ENCODE measurements at places on chromosomes 3 and 15.

GRCh38 chr15:78540871-78541743, 863 bp downstream of the PSMA4 start:
- peak; percentile 8 for DNase-seq

DNA sequence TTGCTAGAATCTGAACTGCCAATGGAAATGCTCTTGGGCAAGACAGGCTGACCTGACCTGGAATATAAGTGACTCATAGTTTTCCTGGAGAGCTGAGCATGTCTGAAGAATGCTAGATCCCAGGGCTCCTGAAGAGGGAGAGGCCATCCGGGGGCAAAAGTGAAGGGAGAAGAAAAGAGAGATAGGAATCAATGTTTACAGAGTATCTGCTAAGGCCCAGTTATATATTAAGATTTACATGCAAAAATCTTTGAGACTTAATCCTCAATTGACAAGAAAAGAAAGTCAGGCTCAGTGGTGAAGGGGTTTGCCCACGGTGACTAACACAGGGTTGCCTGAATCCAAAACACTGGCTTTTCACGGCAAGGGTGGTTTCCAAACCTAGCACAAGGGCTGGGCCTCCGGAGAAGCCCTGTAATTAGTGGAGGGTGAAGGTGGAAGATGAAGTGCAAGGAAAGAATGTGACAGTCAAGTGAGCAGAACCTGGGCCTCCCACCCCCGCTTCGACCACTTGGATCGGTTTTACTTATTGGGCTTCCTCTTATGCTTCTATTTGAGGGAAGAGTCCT, 91.7 kb upstream of the FGF12 start:
- DNase-seq = peak; percentile 80

DNA sequence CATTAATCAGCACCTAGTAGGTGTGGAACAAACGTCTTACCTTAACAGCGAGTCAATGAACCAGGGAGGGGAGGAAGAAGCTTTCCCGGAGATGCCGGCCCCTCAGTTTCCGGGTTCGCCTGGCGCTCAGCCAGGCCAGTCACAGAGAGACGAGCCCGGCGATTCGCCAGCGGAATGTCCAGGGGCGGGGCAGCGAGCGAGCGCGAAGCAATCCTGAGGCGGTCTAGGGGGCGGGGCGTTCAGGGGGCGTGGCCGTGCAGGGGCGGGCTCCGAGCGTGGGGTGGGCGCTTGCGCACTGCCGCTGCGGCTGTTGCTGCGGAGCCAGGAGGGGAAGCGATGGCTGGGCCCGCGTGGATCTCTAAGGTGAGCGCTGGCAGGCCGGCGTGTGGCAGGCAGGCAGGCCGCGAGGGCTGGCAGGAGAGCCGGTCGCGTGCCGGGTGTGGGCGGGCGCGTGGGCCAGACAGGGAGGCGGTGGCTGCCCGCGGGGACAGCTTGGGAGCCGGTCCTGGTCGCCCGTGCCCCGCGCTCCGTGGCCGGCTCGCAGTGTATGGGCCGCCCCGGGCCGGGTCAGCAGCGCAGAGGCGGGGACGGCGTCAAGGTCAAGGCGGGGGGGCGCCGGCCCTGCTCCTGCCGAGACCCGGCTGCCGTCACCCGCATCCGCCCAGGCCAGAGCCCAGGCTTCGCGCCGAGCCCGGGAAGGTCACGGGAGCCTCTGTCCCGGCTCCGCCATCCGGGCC, at the start of gene IDH3A:
TSS of gene IDH3A (plus strand) at position 295 of the 737 bp plus-strand sequence. CDS start at position 337, 42 bp downstream.
- peak; percentile 97 for DNase-seq

DNA sequence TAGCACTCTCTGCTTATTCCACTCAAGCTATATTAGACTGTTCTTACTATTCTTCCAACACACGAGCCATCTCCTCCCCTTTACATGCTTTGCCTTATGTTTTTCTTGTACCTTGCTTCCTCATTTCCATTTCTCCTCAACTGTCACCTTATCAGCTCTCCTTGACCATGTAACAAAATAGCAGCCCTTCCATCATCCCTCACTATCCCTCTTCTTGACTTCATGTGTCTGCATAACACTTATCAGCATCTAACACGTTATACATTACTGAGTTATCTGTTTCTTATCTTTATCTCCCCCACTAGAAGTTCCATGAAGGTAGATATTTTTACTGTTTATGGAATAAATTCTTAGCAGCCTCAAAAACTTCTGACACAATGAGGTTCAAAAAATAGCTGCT, 45.3 kb downstream of the TRPM7 start:
- DNase-seq = no peak

DNA sequence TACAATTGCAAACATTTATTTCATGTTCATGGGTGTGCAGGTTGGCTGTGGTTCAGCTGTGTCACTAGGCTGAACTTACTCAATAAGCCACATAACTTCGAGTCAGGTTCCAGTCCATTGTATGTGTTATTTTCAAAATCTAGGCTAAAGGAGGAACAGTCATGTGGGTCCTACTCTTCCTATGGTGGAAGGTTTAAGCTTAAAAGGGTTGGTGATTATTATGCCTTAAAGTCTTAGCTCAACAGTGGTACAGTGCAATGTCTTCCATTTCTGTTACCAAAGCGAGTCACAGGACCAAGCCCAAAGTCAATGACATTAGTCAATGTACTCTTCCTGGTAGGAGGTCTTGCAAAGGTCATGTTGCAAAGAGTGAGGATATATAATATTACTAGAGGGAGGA, 78.2 kb downstream of the ATG7 start:
- DNase-seq = no peak

- DNase-seq = no peak
These were observed 458.6 kb downstream of the PYDC2 start for GRCh38 chr3:191919491-191920026.

DNA sequence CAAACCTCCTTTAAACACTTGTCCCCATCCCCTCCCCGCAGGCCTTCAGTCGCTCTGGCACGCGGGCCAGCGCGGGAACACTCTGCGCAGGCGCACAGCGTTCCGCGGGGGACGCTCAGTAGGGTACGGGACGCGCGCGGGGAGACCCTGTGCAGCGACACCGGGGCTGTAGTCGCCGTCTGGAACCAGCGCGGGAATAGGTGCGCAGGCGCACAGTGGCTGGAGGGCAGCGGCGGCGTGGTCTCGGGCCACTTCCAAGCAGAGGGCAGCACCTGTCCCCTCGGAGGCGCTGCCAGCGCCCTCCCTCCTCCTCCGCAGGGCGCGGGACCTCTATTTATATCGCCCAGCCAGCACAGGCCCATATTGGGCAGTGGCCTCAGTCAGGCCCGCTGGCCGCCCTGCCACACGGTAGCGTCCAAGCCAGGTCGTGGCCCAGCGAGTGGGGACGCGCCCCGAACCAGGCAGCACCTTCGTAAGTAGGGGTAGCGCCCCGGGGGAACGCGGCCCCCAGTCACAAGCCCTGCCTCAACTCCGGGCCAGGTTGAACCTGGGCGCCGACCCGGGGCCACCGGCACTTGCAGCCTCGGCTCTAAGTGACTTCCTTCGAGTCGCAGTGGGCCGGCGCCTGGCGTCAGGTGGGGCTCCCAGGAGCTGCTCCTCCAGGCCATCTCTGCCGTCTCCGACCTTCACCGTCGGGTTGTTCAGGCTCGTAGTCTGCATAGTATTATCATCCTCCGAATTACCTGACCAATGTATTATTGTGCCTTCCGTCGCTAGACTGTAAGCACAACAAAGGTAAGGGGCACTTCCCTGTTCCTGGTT, at the start of gene KBTBD12:
TSS of gene KBTBD12 (plus strand) at position 118 of the 822 bp plus-strand sequence. CDS start 7,830 bp downstream, outside the sequence.
- no peak for DNase-seq

DNA sequence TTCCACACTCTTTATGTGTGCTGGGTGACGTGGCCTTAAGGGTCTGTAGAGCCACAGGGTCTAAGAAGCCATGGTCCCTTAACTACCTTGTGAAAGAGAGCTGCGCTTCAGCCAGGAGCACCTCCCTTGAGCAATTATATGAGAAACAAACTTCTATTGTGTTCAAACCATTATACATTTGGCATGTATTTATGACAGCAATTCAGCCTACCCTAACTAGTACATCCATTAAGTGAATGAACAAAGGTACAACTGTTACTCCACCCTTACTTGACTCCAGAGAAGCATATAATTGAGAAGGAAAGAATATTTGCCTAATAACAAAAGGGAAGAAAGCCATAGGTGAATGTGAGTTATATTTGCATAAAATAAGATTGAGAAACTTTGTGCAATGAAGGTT, 69.8 kb upstream of the BOC start:
- DNase-seq = no peak

- no peak for DNase-seq
These were observed 665.9 kb downstream of the ZBBX start for GRCh38 chr3:166714206-166714605.

- no peak for DNase-seq
These were observed 54.4 kb upstream of the WNT7A start for GRCh38 chr3:13934315-13934714.

DNA sequence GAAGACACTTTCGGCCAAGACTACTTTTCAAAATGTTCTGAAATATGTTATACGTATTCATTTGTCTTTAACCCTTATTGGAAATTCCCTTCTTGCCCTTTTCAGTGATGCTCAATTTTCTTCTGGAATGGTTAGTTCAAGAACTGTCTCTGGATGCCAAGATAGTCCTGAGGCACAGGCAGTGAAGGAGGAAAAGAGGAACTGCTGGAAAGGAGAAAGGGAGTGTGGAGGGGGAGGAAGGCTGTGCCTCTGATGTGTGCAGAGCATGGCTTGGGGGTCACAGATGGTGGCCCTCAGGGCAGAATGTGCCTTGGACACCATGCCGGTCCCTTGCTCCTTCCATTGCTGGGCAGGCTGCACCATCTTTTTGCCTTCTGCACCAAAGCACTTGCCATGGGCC, 73.7 kb downstream of the CEP63 start:
- no peak for DNase-seq

- DNase-seq = peak; percentile 27
These were observed 18.3 kb downstream of the MYL3 start for GRCh38 chr3:46844881-46845312.

GRCh38 chr15:88990185-88990679, 77.1 kb upstream of the MFGE8 start:
- no peak for DNase-seq

DNA sequence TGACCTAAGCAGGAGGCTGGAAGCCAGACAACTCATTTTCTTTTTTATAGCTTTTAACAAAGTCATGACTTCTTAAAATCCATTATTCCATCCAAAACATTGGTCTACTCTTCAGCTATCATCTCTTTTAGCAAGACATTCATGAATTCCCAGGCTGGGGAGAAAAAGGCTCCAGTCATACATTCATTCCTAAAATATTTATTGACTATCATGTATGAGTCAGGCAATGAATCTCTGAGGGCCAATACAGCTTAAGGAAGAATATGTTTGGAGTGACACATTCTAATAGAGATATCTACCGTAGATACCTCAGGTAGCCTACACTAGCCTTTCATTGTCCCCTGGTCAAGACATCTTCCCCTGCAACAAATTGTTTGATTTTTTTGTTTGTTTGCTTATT, 196.4 kb upstream of the NANOGP8 start:
- DNase-seq = peak; percentile 85

DNA sequence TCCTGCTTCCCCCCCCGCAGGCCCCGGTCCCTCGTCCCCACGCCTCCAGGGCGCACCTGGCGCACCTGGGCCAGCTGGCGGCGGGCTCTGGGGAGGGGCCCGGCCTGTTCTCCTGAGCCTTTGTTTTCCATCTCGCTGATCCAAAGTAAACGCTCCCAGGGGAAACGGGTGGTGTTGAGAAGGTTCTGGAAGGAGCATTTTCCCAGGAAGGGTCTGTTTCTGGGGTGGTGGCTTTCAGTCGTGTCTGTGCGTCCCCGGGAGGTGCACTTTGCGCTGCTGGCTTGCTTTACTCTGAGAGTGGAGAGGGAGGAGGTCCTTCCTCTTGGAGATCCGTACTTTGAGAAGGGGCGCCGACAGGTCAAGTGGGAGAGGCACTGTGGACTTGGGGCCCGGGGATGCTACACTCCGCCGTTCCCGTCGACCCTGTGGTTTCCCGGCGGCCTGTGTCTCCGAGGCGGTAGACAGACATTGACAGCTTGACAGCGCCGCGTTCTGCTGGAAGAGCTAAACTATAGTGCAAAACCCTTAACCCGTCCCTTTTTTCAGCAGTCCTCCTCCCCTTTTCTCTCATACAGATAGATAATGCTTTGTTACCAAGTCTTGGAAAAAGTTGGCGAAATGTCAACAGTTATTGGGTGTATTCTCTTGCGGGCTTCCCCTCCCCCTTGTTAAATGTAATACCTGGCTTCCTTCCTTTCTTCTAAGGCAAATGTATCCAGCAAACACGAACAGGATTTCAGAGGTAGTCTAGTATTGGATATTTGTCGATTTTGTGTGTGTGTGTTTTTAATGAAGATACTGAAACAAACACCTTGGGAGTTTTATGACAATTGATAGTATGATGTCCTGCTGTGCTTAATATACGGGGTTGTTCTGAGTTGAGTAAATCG, 6.5 kb downstream of the TPM1 start:
- peak; percentile 77 for DNase-seq

DNA sequence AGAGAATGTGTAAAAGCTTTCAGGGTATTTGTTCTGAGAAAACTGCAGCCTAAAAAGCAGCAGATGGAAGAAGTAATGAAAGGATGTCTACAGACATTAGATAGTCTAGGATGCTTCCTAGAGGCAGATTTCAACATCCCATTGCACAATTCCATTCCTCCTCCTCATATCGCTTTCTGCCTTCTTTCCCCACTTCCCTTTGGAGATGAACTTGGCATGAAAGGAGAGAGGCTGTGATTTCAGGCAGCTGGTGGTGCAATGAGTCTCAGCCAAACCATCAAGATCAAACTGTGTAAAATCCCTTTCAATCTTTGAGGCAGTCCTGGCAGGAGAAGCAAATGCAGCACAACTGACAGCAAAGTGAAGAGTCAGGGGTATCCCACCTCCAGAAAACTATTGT, 438.7 kb upstream of the KCNMB2 start:
- peak; percentile 82 for DNase-seq

- DNase-seq = no peak
These were observed 319.9 kb upstream of the GRM7 start for GRCh38 chr3:6540981-6541380.

DNA sequence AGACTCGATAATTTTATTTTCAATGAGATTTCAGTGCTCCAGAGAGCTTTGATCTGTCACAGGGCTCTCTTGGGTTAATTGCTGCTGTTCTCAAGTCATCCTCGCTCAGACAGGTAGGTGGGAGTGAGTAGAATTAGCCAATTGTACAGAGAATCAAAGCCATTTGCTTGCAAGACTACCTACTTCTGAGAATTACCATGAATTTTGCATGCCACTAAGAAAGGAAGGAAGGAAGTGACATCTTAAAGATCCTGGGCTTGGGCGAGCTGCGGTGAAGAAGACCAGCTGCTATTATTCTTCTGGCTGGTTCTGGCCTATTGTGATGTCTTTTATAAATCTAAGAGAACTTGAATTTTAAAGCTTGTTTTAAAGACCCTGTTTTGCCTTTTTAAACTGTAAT, 154.1 kb upstream of the LPP start:
- DNase-seq = no peak
